Endodermal cell (in vitro differentiated cells): ENCODE measurements at places on chromosomes 13 and 19.

- DNase-seq = peak; percentile 93
Measured at GRCh38 chr19:34999498-35000337, at the start of gene GRAMD1A. GRAMD1A (plus strand) TSS chr19:35000323; CDS start chr19:35000479, 156 bp downstream.

DNA sequence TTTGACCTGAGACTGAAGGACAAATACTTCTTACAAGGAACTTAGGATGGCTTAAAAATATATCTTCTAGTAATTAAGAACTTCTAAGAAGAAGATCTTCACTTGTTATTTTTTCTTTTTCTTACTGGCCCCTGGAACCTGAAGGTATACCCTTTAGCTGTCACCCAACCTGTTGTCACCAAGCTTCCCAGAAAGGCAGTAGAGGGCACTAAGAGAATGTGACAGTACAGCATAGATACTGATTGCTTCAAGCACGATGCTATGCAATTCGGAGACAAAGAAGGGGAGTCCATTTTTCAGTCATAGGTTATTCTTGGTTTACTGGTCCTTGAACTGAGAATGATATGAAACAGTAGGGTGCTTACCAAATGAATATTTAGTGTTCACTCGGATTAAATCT is 208.3 kb upstream of the PCDH9 start:
- peak; percentile 46 for DNase-seq

- no peak for DNase-seq
Measured at GRCh38 chr13:41820581-41821237, 140.2 kb downstream of the VWA8 start.

DNA sequence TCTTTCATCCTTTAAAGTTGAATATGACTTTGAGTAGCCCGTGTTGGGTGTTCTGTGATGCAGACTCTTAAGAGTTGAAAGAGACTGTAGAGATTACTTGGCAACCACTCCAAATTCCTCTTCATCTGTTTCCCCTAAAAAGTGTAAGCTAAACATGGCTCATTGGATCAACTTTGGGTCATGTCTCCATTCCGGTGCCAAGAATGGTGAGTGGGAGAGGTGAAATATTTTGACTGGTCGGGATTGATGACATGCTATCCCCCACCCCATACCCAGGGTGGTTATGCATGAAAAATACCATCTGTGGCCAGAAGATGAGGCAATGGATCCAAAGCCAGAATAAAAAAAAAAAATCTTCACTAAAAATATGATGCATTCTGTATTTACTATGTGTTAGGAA is 281.3 kb upstream of the SOX21 start:
- no peak for DNase-seq

DNA sequence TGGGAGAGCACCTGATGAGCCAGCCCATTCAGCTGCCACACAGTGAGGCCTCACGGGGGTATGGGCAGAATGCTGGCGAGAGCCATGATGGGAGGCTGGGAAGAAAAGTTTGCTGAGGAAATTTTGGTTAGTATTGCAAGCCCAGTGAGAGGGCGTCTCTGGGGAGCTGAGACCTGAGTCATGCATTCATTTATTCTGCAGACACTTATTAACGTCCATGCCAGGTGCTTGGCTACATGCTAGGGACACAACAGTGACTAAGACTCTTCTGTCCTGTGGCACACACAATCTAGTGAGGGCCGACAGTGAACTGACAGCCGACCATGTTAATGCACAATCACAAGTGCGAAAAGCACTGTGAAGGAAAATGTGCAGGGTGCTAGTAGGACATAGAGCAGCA is 27.2 kb downstream of the WDR62 start:
- DNase-seq = no peak

DNA sequence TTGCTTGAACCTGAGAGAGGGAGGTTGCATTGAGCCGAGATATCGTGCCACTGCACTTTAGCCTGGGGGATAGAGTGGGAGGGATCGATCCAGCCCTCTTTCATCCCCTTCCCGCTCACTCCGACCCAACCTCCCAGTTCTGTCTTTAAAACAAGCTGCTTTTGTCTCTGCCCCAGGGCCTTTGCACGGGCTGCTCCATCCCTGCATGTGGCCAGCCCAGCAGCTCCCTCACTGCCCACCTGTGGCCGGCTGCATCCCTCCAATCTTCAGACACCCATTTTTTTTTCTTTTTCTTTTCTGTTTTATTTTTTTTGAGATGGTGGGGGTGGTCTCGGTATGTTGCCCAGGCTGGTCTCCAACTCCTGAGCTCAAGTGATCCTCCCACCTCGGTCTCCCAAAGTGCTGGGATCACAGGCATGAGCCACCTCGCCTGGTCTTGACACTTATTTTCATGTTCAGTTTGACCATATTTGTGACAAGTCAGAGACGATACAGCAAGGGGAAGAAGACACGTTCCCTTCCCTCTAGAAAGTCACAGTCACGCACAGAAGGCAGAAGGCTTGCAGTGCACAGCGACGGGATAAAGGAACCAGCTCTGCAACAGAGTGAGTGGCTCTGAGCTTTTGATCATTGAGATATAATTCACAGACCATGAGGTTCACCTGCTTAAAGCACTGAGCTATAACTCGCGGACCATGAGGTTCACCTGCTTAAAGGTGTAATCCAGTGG is 31.8 kb downstream of the EFNA2 start:
- DNase-seq = no peak

DNA sequence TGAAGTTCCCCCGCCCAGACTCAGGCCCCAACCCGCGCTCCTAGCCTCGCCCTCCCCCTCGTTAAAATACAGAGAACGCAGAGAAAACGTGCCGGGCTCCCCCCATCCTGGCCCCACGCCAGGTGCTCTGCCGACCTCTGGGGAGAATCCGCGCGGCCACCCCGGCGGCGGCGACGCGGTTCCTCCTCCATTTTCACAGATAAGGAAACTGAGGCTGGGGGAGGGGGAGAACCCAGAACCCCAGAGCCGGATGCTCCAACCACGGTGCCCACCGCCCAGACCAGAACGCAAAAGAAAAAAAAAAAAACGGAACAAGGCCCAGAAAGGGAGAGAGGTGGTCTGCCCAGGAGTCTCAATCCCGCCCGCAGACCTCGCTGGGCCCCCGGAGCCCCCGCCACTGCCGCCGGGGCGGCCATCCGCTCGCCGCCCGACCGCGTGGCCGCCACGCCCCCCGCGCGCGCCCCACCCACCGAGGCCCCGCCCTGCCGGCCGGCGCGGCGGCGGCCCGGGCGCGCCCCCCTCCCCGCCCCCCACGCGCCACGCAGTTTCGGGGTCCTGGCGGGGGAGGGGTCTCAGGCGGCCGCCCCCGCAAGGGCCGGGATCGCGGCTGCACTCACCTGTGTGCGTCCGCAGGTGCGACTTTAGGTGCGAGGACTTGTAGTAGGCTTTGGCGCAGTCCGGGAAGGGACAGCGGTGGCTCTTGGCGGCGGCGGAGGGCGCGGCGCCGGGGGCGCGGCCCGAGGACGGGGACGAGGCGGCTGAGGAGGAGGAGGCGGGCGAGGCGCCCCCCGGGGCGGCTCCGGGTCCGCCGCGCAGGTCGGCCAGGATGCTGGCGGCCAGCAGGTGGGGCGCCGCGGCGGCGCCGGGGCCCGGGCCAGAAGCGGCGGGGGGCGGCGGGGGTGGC is 703 bp downstream of the KLF16 start:
- DNase-seq = peak; percentile 83

- DNase-seq = no peak
Measured at GRCh38 chr13:26601669-26602068, 44.2 kb downstream of the WASF3 start.
